COLO829 (cell line): ENCODE measurements at places on chromosomes 12 and 14.

DNA sequence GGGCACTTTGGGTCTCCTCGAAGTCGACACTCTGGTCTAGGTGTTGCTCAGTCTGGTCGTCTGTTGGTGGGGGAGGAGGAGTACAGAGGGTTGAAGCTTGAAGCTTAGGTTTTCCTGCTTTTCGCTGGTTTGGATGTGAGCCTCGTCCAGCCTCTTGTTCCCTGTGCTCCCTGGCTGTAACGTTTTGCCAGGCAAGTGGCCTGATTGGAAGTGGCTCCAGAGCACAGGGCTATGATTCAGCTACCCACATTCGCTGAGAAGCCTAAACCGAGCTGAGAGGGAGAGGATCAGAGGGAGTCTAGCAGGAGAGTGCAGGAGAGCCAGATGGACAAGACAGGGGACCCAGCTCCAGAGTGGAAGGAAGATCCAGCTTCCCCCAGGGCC lies 6.1 kb downstream of the HOXC10 start:
- DNase-seq: no peak

DNA sequence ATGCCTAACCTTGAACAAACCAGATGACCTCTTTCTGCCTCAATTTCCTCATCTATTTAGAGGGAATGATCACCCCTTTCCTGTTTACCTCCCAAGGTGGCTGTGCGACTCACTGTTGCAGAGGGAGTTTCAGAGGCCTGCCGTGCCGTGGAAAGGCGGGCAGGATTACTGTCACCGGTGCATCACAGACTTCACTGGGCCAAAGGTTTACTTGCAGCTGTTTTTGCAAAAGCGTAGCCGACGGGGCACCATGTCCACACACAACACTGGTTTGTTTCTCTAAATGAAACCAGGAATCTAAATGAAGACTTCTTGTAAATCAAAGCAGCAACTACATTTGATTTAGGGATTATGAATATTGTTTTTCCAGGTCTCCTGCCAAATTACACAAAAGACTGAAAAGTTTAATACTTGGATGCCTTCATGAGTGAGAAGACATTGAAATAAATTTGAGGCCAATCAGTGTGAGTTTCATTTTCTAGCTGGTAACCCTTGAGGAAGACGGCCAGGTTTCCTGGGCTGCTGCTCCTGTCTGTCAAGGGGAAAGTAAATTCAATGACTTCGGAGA lies 696.1 kb upstream of the TMEM132C start:
- DNase-seq: no peak

DNA sequence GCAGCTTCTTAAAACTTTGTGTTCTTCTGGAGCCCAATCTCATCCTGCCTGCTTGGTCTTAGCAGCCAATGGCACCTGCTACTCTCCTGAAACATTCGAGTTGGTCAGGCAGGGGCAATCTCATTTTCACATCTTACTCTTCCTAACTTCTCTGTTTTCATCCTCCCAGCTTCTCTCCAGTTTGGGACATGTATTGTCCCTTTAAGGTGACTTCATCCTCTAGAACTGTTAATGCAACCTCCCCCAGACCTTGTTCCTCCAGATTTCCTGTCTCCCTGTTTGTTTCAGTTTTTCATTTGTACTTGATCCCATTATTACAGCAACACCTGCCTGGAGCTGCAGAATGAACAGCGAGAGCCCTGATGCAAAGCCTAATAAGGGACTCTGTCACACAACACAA lies 31.3 kb downstream of the SERPINA11 start:
- no peak for DNase-seq

DNA sequence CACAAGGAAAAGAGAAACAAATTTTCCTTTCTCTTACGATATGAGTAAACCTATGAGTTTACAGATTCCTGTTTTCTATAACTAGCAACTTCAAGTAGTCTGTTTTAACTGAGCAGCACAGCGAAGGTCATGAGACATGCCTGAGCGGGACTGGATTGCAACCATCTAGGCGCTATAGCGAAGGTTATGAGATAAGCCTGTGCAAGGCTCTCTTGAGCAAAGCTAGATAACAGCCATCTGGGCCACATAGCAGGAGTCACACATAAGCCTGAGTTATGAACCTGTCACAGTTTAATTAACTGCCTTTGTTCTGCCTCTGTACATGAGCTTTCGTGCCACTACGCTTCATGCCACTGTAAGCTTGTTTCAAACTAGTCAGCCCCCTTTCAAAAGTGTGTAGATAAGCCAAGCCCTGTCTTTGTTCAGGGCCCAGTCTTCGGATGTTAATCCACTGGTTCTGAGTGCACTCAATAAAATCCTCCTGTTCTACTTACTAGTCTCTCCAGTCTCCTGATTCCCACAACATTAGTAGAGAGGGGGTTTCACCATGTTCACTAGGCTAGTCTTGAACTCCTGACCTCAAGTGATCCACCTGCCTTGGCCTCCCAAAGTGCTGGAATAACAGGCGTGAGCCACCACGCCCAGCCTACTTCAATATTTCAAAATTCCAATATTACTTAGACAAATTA lies 47.1 kb downstream of the SEC23A start:
- DNase-seq: no peak

- no peak for DNase-seq
These were observed 14.1 kb downstream of the ACACB start for GRCh38 chr12:109130297-109131153.

DNA sequence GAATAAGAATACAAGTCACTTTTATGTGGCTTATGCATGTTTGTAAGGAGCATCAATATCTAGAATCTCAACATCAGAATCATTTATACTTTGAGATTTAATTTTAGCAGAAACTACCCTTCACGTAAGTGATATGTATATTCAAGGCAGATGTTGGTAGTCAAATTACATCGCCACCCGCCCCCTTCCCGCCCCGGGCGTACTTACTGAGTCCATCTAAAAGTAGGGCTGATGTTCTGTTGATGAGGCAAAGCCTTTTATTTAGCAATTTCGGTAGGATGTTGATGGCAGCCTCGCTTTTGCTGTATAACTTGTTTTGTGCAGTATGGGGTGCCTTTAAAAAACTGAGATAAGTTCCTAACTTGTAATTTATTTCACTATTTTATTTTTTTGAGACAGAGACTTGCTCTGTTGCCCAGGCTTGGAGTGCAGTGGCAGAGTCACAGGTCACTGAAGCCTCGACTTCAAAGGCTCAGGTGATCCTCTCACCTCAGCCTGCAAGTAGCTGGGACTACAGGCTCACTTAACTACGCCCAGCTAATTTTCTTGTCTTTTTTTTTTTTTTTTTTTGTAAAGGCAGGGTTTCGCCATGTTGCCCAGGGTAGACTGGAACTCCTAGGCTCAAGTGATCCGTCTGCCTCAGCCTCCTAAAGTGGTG lies 30.8 kb downstream of the KTN1 start:
- DNase-seq: no peak

DNA sequence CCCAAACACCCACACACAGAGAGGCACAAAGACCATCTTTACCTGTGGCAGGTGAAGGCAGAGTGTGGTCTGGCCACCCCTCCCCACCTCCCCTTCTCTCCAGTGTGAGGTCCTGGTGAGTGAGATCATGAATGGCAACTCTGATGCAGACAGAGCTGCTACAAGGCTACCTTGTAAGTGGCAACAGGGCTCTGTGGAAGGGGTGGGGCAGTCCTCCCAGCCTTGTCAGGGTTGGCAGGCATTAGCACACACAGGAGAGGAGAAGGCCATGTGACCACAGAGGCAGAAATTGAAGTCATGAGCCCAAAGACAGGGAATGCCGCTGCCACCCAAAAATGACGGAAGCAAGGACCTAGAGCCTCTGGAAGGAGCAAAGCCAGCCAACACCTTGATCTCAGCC lies 30.7 kb downstream of the VWF start:
- DNase-seq: no peak

GRCh38 chr14:100790502-100791347 lies 35.2 kb upstream of the MEG3 start:
- DNase-seq: no peak

- no peak for DNase-seq
These were observed 91.3 kb downstream of the EP400 start for GRCh38 chr12:132040906-132041606.

DNA sequence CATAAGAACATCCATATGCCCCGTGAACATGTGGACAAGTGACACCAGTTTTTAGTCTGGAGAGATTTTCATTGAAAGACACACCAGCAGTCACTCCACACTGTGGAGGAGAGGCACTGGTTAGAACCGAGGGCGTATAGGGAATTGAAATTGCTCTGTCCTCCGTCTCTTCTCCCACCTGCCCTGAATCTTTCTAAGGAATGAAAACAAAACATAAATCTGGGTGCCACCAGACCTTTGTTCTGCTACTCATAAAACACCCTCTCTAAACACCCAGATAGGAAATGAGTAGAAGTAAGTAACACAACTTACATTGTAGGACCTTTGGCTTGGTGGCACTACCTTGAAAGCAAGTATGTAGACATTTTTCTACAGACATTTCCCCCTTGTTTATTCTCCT lies 37.1 kb upstream of the STON2 start:
- no peak for DNase-seq

DNA sequence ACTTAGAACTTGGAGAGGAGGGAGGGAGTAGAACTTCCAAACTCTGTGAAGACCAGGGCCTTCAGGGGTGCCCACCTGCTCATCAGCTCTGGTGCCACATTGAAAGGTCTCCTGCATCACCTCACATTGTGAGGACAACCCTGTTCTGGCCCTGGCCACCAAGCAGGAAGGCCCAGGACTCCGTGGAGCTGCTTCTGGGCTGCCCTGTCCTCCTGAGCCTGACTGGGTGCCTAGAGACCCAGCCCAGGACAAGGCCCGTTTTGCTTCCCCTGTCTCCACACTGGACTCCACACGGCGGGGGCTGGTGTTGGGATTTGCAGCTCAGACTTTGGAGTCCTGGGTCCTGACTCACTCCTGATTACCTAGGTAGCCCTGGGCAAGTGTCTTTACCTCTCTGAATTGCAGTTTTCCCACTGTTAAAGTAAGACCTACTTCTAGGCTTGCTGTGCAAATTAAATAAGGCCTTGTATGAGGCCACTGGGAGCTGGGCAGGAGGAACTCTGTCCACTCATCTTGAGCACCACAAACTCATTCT lies 12.5 kb upstream of the KRT82 start:
- no peak for DNase-seq
